T-helper 22 cell (primary cell): ENCODE measurements at places on chromosomes 6 and 20.

- DNase-seq = no peak
These were observed 1.2 kb upstream of the TFB1M start for GRCh38 chr6:155315516-155315871.

DNA sequence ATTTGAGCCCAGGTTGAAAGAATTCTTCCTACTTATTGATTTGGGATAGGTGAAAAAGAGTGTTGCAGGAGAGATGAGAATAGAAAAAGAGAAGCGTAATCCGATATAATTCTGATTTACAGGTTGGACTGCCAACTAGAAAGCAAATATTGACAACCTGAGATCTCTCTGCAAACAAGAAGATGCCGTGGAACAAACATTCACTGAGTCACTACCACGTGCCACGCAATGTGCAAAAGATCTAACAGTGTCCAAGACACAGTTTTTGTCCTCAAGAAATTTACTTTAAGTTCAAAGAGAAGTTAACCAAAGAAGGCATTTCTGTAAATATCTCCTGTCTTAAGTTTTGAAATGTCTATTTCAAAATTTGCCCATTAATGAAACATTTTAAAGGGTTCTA, 578.0 kb upstream of the ARID1B start:
- no peak for DNase-seq

DNA sequence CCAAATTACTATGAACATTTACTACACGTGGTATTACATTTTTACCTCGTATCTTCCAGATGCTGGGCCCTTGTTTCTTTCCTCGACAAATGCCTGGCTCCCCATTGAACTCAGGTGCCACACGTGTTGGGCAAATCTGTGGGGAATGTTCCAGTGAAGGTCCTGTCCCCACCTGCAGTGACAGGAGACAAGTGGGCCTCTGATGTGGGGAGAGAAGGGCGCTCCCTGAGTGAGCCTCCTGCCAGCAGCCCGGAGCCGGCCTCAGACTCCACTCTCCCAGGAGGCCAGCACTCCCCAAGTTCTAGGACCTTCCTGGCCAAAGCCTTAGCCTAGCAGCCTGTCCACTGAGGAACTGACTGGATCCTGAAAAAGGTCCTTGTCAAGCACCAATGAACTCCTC, 21.7 kb upstream of the SCML4 start:
- DNase-seq = no peak

- DNase-seq = no peak
These were observed 38.7 kb upstream of the SLC22A2 start for GRCh38 chr6:160297310-160297709.

DNA sequence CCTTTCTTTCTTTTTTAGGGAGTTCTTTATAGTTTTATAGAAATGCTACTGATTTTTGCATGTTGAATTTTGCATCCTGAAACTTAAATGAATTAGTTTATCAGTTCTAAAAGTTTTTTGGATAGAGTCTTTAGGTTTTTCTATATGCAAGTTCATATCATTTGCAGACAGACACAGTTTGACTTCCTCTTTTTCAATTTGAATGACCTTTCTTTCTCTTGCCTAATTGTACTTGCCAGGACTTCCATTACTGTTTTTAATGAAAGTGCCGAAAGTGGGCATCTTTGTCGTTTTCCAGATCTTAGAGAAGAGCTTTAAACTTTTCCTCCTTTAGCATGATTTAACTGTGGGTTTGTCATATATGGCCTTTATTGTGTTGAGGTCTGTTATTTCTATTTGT, 21.1 kb upstream of the EDN1 start:
- no peak for DNase-seq

GRCh38 chr6:23875006-23875405, 251.0 kb upstream of the NRSN1 start:
- DNase-seq = no peak

DNA sequence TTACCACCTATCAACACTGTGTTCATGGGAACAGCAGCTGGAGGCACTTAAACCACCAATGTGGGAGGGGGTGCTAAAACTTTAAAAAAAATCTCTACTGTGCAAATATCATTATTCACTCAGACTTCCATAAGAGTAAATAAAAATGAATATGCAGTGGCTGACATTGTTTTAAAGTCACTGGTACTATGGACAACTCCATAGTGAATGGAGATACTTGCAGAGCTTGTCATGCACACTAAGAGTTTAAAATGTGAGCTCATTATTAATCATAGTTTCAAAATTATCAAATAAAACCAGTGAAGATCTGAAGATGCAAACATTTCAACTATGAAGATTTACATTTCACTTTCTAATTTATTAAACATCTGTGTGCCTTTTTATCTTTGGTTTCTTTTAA, 54.4 kb downstream of the RFX6 start:
- DNase-seq = no peak

- DNase-seq = no peak
These were observed 218.9 kb downstream of the PLCB4 start for GRCh38 chr20:9287826-9288225.

DNA sequence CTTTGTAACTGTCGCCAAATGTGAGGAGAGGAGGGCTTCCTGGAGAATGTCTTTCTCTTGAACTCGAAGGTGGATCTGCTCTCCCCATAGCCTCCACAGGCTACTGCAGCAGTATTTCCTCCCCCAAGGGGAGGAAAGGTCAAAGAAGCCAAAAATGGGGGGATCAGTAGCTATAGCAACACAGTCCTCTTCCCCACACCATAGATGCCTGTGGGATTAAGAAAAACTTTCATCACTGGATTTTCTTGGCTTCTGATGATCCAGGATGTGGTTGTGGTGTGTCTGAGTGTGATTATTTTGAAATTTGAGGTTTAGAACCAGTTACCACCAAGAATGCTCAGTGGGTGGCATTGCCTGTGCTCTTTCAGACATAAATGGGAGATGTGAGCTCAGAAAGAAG, 140.1 kb upstream of the SPACA1 start:
- no peak for DNase-seq

DNA sequence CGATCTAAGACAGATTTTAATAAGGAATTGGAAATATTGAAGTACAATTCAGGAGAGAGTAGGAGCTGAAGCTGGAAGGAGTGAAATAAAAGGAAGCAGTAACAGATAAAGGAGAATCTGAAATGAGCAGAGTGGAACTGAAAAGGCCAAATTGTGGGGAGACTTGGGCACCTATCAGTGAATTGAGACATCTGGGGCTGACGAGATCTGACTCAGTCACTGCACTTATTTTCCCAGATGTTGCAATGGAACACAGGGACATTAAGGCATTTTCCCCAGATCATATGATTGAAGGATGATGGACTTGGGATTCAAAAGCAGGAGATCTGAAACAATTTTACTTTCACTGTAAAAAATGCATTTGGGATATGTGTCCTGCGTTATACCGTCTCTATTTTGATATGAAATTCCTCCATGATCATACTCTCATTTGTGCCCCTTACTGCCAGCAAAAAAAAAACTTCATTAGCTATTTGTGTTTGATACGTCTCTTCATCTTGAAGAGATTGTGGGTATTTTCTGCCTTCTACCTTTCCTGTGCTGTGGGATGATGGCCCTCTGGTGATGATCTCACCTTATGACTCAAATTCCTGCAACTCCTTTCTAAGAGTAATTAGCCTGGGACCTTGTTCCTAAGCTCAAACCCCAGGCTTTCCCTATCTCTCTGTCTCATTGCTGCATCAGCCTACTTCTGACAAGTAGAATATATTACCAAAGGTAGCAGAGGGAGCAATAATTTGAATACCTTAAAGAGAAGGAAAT, 278.5 kb upstream of the MAN1A1 start:
- DNase-seq = no peak

DNA sequence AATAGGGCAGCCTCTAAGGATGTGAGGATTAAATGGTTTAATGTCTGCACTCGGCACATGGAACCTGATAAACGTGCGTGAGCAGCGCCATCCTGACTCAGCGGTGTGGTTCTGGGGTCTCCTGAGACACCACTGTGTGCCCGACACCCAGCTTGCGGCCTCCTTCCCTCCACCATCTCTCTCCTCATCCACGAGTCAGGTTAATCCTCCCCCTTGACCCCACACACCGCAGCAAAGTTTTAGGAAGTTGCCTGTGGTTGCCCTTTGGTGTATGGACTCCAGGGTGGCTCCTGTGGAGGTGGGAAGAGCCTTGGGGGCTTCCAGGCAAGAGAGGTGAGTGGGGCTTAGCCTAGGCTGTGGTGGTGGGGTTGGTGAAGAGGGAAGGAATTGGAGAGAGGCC, 68.2 kb downstream of the PHACTR3 start:
- DNase-seq = no peak

GRCh38 chr6:161922631-161923119, 648.8 kb upstream of the AGPAT4 start:
- no peak for DNase-seq

DNA sequence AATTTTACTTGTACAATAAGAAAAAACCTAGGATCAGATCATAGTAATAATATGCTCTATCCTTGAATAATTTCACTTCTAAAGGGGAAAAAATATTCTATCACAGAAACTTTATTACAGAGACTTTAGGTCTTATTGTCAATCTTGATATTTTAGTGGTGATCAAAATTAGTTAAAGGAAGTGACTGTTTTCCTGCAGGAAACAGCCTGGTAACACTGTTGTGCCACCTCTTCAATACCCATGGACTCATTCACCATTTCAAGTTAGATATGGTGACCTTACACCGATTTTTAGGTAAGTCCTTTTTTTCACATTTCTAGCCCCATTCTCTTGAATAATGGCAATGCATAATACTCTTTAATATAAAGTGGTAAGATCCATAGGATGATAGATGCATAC, 99.2 kb downstream of the MTFR2 start:
- DNase-seq = no peak

GRCh38 chr20:19557291-19557690, 200.8 kb upstream of the RIN2 start:
- DNase-seq = no peak

- no peak for DNase-seq
These were observed 122.0 kb downstream of the TCP11 start for GRCh38 chr6:35019171-35019570.

DNA sequence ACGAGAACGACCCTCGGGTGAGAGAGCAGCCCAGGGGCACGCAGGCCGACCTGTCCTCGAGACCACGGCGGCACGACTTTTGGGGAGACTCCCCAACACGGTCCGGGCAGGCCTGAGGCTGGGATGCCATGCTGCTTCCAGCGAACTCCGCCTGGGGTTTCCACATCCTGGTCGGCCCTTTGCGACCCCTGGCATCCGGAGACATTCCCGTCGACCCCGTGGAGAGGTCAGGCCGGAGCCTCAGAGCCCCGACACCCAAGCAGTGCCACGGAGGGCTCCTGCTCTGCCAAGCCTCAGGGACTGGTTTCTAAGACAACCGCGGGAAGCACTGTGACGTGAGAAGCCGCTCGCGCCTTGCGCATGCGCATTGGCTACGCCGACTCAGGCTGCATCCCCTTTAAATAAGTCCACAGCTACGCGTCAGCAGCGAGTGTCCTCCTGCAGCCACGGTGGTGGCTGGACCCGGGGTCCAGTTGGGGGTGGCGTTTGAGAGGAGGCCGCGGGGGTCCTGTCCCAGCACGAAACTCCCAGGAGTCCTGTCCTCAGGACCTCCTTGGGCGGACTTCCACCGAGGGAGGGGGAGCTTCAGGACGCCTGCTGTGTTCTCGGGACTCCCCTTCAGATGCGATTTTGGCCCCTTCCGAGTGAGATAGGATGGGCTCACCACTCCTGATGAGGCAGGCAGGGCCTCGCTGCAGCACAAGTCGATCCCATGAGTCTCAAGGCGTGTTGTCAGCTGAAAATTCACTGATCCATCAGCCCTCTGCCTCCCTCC, 1089.3 kb upstream of the DEFB115 start:
- no peak for DNase-seq
